ENCODE measurements at places on chromosomes 2 and 18.

DNA sequence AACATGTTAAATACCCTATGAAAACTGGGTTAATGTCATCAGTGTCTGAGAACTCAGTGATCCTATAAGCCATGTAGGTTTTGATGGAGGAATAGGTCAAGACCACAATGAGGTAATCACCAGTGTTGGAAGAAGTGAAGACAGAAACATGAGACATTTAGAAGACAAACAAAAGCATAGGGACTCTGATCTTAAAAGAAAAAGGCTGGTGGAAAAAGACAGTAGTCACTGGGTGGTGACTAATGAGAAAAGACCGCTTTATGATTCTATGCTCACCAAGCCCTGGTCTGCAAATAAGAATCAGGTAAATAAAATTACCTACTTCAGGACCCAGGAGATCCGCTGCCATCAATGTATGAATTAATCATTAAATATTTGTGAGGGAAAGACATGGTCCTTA lies 271.9 kb downstream of the GPD2 start:
- DNase-seq, result no peak

DNA sequence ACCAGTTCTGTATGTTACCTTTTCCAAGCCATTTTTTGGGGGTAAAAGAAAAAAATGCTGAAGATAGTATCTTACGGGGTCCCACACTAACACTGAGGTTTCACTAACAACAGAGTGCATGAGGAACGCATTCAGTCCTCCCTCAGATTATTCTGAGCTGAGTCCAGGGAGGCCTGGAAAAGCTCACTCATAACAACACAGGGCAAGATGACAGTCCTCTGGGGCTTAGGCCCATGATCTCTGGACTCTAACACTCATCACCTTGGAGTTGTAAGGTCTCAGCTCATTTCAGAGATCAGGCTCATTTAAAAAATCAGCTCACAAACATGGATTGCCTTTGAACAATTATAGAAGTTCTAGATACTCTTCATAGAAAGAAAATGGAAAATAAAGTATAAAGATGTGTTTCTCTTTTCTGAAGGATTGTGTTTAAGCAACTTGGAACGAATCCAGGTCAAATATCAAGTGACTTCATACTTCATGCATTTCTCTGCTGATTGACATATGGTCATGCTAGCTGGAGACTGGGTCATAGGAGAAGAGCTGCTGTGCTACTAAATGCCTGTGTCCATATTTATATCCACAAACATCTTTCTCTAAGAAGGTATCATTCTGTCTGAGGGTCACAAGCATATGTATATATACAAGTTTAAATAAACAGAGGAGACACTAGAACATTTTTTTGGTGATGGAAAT lies 265.8 kb downstream of the ALK start:
- no peak for DNase-seq

GRCh38 chr2:177289824-177290628 lies 25.5 kb upstream of the NFE2L2 start:
- DNase-seq, result no peak

- DNase-seq, result no peak
Observed at GRCh38 chr2:41602341-41602740, 445.5 kb upstream of the PKDCC start.

- no peak for DNase-seq
Observed at GRCh38 chr2:106944215-106944614, 58.2 kb upstream of the ST6GAL2 start.

GRCh38 chr2:28300485-28301341 lies 91.9 kb upstream of the FOSL2 start:
- no peak for DNase-seq

DNA sequence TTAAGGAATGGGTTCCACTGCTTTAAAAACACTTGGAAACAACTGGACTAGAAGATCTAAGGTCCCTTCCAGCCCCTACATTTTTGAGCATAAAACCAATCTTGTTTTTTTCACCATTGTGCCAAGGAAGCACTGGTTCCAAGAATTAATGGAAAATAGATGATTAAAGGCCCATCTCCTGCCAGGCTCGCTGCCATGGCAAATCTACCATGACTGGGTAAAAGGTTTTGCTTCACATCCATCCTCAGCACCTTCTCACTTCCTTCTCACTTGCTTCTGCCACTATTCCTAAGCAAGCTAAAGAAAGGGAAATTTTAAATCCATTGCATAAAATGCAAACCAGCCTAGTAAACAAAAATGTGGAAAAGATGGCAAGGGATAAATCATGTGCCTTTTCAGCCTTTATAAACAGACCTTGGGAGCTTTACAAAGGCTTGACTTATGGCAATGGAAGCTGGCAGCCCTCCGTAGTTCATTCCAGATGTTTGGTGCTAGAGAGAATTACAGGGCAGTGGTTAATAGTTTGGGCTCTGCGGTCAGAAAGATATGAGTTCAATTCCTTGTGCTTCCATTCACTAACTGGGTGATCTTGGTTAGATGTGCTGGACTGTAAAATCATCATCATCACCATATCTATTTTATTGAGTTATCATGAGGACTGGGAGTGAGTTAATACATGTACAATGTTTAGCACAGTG lies 27.0 kb upstream of the ST3GAL5 start:
- no peak for DNase-seq

- no peak for DNase-seq
Observed at GRCh38 chr2:9230051-9230802, 23.6 kb downstream of the ASAP2 start.

DNA sequence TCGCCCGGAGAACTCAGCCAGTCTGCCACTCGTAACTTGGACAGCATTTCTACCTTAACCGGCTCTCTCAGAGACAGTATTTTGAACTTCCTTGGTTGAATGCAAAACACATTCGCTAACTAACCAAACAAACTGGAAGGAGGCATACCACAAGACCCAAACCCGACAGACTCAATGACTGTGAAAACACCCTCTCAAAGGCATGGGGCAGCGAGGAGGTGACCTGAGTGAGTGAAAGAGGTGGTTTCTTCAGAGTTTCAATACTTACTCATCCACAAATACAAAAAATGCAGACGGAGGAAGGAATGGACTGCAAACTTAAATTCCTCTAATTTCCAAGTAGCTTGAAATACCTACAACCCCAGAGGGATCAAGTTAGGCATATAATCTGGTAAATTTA lies 132.9 kb downstream of the GAREM1 start:
- DNase-seq, result no peak

All from Calu3 (cell line).